ENCODE measurements at places on chromosomes 5 and 9.
A peak's percentile ranks its signal among the peaks of the same experiment; 100 is the strongest.

DNA sequence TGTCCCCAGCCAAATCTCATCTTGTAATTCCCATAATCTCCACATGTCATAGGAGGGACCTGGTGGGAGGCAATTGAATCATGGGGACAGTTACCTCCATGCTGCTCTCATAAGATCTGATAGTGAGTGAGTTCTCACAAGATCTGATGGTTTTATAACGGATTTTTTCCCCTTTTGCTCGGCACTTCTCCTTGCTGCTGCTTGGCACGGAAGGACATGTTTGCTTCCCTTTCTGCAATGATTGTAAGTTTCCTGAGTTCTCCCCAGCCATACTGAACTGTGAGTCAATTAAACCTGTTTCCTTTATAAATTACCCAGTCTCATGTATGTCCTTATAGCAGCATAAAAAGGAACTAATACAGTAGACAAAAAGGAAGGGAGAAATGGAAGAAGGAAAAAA lies 76.7 kb upstream of the CCNG1 start:
- no peak for DNase-seq

DNA sequence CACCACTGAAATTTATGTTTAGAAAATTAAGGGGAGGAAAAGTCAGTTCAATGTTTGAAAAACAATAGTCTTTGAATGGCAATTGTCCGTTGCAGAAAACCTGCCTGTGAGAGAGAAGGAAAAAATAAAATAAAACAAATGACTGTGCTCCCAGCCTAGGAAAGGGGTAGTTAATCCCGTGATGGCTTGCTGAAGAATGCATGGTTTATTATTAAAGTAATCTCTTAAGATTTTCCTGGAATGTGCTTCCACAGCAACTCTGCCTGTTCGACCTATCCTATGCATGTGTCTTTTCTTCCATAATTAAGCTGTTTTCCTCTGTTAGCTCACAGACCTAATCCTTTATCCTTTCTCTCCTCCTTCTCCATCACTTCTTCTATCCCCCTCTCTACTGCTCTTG lies 2.4 kb upstream of the DAB2 start:
- DNase-seq: no peak

GRCh38 chr9:126489581-126490213 lies 124.0 kb upstream of the LMX1B start:
- DNase-seq: no peak

GRCh38 chr9:1707291-1707690 lies 307.9 kb upstream of the SMARCA2 start:
- no peak for DNase-seq

DNA sequence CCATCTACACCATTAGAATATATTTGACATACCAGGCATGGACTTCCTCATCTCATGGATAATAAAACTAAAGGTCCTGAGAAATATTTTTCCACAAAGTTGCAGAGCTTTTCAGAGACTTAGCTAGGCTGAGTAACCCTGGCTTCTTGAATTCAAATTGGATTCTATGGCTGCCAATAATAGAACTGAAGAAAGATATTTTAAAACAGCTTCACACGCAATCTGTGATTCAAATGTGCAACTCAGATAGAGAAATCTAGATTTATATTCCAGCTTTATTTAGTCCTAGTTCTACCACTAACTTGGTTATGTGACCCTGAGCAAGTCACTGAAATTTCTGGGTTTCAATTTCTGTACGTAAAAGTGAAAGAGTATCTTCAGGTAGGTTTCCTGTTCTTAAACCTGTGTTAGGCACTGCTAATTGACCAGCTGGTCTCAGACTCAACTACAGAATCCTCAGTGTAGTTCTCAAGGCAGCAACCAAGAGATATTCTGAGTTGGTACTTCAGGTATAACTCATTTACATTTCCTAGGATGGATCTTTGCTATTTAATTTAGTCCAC lies 235.3 kb downstream of the GABRB2 start:
- no peak for DNase-seq

GRCh38 chr9:134192951-134193731 lies 28.8 kb upstream of the RNU6ATAC start:
- DNase-seq: no peak

GRCh38 chr5:142597546-142598337 lies 88.1 kb downstream of the FGF1 start:
- DNase-seq: peak; percentile 55
